ENCODE measurements at places on chromosomes 2 and 18. TPM values are rescaled to one million over a fixed set of nuclear protein-coding genes. Genes with fewer than 3 reads are reported as not detected.

DNA sequence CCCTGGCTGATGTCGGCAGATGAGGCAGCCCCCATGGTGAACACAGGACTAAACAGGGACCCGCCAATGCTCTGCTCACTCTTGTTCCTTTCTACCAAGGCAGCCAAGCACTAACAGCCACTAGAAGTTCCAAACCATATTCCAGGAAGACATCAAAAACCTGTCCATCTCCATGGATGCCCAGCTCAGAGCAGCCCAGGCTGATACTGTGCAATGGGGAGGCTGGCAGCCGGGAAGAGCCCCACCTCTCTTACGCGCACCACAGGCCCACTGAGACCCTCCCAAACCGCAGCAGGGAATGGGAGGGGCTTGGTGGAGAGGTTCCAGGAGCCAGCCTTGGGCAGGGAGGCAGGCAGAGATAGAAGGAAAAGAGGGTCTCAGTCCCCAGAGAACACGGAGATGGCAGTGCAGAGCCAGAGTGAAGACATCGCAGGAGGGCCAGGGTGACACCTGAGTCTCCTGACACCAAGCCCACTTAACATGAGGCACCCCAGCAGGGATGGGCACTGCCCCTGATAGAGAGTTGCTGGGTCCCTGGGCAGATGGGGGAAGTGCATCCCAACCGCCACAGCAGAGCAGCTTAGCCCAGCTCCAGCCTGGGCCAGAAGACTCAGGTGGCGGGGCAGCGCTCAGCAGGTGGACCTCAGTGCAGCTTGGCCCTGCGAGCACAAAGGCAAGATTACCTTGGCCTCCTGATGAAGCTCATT is 3.4 kb downstream of the HS6ST1 start:
- H3K27ac ChIP-seq: no peak overlapping the region
- DNase-seq: peak; percentile 28
- peaks cover 11% of the 10 kb centered on the region for H3K27me3 ChIP-seq
- no peak overlapping the region for H3K4me3 ChIP-seq
- H3K4me1 ChIP-seq: peaks cover 9% of the 10 kb centered on the region

- no peaks in the 10 kb centered on the region for H3K4me1 ChIP-seq
- no peak overlapping the region for H3K27ac ChIP-seq
- no peak overlapping the region for H3K4me3 ChIP-seq
- no peaks in the 10 kb centered on the region for H3K27me3 ChIP-seq
- no peaks in the 10 kb centered on the region for H3K36me3 ChIP-seq
- no peak for DNase-seq
Measured at GRCh38 chr2:59322005-59322404, 1080.9 kb upstream of the FANCL start.

- no peak for DNase-seq
- H3K4me3 ChIP-seq: peak overlapping the region; percentile 25
- H3K36me3 ChIP-seq: peaks cover 23% of the 10 kb centered on the region
- no peaks in the 10 kb centered on the region for H3K27me3 ChIP-seq
Measured at GRCh38 chr2:101704046-101704466, 6.5 kb downstream of the MAP4K4 start.

The RAMP1 gene
- 3.9 TPM for total RNA-seq

GRCh38 chr18:77059294-77059916 is 73.2 kb downstream of the MBP start:
- no peaks in the 10 kb centered on the region for H3K27me3 ChIP-seq
- peaks cover 53% of the 10 kb centered on the region for H3K36me3 ChIP-seq
- DNase-seq: peak; percentile 68
- peak overlapping the region; percentile 83 for H3K27ac ChIP-seq
- H3K4me3 ChIP-seq: no peak overlapping the region
- peaks cover 86% of the 10 kb centered on the region for H3K4me1 ChIP-seq

The SLC9A4 gene
- 0.05 TPM for total RNA-seq

DNA sequence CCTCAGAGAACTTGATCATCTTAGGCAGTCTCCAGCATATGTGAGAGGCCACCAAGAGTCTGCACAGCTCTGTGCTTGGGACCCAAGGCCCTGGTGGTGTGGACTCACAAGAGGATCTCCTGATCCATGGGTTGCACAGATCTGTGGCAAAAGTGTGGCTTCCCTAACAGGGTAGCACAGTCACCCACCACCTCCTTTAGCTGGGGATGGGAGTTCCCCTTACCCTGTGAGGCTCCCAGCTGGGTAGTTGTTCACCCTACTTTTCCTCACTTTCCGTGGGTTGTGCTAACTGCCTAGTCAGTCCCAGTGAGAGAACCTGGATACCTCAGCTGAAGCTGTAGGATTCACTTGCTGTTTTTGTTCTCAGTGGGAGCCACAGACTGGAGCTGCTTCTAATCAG is 123.7 kb downstream of the FTCDNL1 start:
- H3K27ac ChIP-seq: no peak overlapping the region
- no peak for DNase-seq
- peaks cover 29% of the 10 kb centered on the region for H3K27me3 ChIP-seq
- no peaks in the 10 kb centered on the region for H3K4me1 ChIP-seq

DNA sequence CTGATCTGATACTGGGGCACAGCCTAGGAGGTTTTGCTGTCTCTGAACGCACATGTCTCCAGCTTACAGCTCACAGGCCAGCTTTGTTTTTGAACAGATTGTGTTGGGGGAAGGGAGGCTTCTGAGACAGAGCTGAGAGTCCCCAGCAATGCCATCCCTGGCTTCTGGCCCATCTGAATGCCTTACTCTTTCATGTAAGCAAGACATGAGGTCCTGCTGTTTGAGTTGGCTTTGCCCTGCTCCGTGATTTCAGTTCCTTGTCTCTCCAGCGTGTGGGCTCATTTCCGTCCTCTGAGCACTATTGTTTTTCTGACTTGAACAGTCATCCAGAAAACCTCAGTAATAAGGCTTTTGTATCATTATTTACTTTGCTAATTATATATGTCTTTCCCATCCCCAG is 194.9 kb upstream of the TNP1 start:
- DNase-seq: no peak
- H3K36me3 ChIP-seq: no peaks in the 10 kb centered on the region
- no peaks in the 10 kb centered on the region for H3K27me3 ChIP-seq
- H3K27ac ChIP-seq: no peak overlapping the region
- H3K4me3 ChIP-seq: no peak overlapping the region

GRCh38 chr2:172924097-172924660 is 151.5 kb upstream of the MAP3K20 start:
- no peak overlapping the region for H3K4me3 ChIP-seq
- no peaks in the 10 kb centered on the region for H3K4me1 ChIP-seq
- H3K27ac ChIP-seq: no peak overlapping the region
- no peak for DNase-seq
- H3K27me3 ChIP-seq: peaks cover 26% of the 10 kb centered on the region
- H3K36me3 ChIP-seq: no peaks in the 10 kb centered on the region

The GLB1L gene
- total RNA-seq: 4.9 TPM

Data from activated CD8-positive, alpha-beta memory T cell treated with anti-CD3 and anti-CD28 coated beads, Interleukin-2, amount 10 ng/mL, durations not matched to agents 7 days and 5 days (primary cell).